Activated T-helper 17 cell treated with anti-CD3 and anti-CD28 coated beads, Interleukin-2, amount 50 U/mL, for 72 hours (primary cell): ENCODE measurements at places on chromosomes 2 and 18. TPM values are rescaled to one million over a fixed set of nuclear protein-coding genes. Genes with fewer than 3 reads are reported as not detected.
A peak's percentile ranks its signal among the peaks of the same experiment; 100 is the strongest.

GRCh38 chr2:178070824-178071223 lies 1.8 kb downstream of the PDE11A start:
- no peak for ATAC-seq

GRCh38 chr2:236014408-236015131 lies 153.6 kb downstream of the GBX2 start:
- ATAC-seq, result no peak

DNA sequence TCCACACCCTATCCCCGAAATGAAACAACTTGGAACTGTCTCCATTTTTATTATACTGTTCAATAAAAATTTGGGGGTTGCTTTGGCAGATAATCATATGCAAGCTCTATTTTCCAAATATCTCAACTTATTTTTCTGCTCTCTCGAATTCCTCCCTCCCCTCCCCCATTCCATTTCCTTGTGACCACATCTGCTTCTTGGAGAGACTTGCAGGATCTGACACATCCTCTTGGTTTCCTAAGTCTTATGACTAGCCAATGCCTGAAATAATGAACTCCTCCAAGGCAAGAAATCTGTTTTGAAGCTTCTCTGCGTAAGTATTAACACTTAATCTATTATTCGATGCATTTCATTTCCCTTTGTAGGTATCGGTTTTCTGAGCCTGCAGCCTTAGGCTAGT lies 16.1 kb downstream of the TGIF1 start:
- no peak for ATAC-seq

- ATAC-seq, result no peak
These were observed 225.7 kb downstream of the MREG start for GRCh38 chr2:215787565-215788178.

GRCh38 chr2:148875387-148876051 lies 492 bp downstream of the KIF5C start:
- ATAC-seq, result peak; percentile 22

GRCh38 chr2:65112633-65113032 lies 17.3 kb downstream of the RAB1A start:
- ATAC-seq, result no peak

- ATAC-seq, result no peak
These were observed 226.9 kb upstream of the GYPC start for GRCh38 chr2:126429103-126429502.

DNA sequence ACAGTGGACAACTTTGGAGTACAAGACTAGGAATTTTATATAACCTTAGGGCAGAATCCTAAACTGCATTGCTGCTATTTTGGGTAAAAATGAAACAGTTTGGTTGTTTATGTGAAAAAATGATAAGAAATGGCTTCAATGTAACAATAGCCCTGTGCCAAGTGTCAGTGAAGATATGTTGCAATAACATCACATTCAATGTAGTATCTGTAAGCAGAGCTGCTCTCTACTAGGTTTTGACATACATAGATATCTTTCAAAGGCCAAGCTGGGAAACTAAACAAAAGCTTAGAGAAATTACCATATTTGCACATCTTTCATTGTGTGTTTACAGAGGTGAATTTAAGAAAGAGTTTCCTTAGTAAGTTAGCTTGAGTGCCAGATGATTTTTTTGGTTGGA lies 135.0 kb upstream of the DOK6 start:
- no peak for ATAC-seq

DNA sequence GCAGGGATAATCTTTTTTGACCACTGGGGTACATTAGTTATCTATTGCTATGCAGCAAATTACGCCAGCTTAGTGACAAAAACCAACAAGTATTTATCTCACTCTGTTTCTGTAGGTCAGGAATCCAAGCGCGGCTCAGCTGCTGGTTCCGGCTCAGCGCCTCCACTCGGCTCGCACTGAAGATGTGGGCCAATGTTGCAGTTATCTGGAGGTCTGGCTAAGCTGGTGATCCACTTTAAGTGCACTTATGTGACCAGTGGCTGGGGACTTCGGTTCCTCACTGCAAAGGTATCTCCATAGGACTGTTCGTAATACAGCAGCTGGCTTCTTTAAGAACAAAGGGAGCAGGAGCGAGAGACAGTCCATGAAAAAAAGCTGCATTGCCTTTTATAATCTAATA lies 591.9 kb downstream of the TMEM182 start:
- no peak for ATAC-seq

DNA sequence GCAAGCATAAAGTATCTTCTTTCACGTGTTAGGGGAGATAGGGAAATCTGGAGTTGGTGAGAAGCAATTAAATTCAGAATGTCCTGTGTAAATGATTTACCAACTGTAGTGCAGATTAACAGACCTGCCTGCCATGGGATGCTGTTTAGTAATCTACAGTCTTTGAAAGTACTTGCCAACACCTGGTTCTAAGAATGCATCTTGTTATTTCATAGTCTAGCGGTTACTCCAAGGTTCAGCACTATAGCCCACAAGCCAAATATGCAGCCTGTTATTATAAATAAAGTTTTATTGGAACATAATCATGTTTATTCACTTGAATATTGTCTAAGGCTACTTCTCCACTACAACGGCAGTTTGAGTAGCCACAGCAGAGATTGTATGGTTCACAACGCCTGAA lies 100.8 kb downstream of the OSBPL6 start:
- ATAC-seq, result no peak

Gene SPP2
- total RNA-seq, result not detected

Gene RTP5
- total RNA-seq, result 0.58 TPM

Gene AGPS
- 70.0 TPM for total RNA-seq

Gene FRZB
- total RNA-seq, result not detected

Gene PSTPIP2
- total RNA-seq, result 4.3 TPM

Gene PAX8
- total RNA-seq, result 0.86 TPM
